ENCODE measurements at places on chromosomes 7 and 10.
A peak's percentile ranks its signal among the peaks of the same experiment; 100 is the strongest.

DNA sequence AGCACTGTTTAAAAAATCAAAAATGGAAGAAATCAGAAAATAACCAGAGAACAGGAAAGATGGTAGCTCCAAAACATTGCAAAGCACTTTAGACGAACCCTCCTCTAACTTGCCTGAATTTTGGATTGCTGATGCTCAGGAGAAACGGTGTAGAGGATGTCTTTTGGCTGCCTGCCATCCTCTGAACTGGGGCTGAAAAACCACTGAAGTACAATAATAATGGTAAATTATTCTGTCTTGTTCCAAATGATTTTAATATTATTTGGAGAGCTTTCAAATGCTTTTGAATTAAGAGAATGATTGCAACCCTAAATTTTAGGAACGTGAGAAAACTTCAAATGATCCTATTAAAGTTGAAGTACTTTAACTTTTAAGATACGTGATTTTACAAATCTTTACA is 167.3 kb upstream of the SLC13A1 start:
- DNase-seq, result no peak

- DNase-seq, result no peak
These were observed 47.7 kb upstream of the MGAM2 start for GRCh38 chr7:142063551-142064442.

DNA sequence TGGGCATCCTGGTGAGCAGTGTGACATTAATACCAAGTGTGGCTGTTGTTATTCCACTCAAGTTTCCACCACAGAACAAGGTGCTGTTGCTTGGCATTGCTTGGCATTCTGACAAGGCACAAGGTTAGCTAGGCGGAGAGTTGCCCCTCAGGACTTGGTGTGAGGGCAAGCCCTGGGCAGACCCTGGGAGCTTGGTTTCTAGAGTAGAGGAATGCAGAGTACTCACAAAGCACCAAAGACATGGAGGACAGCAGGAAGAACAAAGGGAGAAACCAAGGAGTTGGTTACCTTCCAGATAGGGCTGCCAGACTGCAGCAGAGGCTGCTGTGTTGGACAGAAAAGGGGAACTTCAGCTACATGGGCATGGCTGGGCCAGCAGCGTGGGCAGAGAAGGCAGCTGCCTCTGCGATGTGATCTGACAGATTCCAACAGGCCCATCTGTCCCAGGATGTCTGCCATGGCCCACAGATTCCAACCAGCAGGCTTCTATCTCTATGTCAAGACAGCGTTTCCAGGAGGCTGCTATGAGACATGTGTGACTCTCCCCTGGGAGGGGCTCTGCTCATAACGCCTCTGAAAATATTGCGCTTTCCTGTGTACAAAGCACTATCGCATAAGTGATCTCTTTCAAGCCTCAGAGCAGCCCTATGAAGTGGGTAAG is 1.8 kb downstream of the GOLGA7B start:
- DNase-seq, result no peak

GRCh38 chr10:31073996-31074721 is 42.5 kb upstream of the ZNF438 start:
- DNase-seq, result no peak

- DNase-seq, result no peak
These were observed 12.0 kb downstream of the STARD3NL start for GRCh38 chr7:38190011-38190410.

- no peak for DNase-seq
These were observed 236.7 kb upstream of the KLF14 start for GRCh38 chr7:130970696-130971095.

DNA sequence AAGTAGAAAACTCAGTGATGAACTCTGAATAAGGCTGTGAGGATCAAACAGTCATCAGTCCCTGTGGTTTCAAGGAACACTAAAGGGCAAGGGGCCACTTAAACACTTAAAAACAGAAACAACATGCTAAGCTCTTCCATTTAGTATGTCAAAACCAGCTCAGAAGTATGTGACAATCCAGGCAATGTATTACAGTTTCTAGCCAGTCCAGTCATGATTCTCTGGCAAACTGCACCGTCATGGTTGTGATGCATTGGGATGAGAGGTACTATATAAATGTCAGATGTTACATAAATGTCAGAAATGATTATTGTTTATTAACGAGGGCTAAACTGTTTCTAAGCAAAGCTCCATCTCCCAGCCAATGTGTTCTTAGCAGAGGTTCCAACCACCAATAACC is 4.7 kb upstream of the CREB5 start:
- DNase-seq, result no peak

DNA sequence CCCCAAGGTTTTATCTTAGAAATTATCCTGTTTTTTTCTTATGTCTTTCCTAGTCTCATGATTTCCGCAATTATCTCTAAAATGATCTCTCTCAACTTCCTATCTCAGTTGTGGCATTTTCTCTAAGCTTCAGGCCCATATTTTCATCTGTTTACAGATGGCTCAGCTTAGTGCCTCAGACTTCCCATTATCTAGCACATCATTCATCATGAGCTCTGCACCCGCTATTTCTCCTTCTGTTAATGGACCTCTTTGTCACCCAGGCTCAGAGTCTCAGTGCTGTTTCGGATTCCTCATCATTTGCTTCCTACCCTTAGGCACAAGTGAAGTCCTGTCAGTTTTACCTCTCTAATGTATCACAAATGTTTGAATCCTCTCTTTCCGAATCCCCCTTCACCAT is 84.1 kb downstream of the BMPR1A start:
- no peak for DNase-seq

DNA sequence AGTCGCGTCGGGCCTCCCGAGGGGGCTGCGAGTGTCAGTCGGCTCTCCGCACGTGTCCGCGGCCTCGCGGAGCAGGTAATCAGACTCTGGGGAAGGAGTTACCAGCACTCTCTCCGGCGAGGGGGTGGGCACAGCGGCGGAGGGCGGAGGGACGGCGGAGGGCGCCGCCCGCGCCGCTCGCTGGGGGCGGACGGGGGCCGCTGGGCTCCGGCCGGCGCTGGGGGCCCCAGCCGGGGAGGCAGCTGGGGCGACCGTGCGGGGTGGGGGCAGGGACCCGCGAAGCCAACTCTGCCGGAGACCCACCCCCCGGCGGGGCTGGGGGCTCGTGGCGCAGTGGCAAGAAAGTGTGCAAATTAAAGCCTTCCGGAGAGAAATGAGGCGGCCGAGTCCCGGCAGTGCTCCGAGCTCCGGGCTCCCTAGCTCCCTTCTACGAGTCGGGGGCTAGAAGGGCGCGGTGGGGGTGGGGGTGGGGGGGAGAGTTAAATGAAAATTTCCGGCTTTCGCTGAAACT is at the start of gene CDK6:
Gene CDK6, minus strand, starts transcription at position 85 of the 511 bp plus-strand sequence. CDS start 3,250 bp downstream, outside the sequence.
- DNase-seq, result peak; percentile 59

DNA sequence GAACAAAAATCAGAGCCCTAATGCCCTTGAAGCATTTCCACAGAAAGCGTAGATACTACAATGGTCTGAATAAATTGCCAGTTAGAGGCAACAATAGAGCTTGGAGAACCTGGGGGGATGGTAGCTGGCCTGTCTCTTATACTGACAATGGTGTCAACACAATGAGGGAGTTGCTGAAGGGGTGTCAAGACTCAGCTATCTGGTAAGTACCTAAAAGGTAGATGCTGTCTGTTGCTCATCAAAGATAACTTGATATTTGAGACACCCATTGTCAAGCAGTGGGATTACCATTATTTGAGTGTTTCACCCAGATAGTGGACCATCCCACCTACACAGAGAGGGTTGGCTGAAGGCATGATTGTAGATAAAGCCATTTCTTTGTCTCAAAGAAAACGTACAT is 72.8 kb downstream of the PDE1C start:
- no peak for DNase-seq

DNA sequence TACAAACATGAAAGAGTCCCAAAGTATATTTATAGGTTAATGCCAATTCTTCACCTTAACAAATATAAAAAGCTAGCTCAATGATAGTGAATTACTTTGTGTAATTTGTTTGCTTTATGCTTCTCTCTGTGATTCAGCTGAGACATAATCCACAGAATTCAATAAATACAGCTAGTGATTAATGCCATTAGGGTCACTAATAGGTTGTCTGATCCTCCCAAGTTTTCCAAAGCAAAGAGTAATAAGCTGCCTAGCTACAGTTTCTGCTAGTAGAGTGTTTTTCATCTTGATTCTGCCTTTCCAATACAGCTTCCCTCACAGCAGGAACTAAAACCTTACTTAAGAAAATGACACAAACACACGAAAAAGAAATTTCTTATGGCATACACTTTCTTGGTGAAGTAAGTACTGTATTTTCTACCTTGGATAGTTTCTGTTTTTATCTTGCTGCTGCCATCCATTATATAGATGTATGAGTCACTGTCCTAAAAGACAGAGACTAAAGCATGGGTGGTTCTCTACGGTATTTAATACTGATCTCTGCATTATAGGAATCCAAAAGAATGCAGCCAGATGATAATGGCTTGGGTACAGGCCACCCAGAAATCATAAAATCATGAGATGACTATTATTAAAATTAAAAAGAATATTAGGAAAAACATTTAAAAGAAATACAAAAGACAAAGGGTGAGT is 170.0 kb downstream of the TPK1 start:
- no peak for DNase-seq

DNA sequence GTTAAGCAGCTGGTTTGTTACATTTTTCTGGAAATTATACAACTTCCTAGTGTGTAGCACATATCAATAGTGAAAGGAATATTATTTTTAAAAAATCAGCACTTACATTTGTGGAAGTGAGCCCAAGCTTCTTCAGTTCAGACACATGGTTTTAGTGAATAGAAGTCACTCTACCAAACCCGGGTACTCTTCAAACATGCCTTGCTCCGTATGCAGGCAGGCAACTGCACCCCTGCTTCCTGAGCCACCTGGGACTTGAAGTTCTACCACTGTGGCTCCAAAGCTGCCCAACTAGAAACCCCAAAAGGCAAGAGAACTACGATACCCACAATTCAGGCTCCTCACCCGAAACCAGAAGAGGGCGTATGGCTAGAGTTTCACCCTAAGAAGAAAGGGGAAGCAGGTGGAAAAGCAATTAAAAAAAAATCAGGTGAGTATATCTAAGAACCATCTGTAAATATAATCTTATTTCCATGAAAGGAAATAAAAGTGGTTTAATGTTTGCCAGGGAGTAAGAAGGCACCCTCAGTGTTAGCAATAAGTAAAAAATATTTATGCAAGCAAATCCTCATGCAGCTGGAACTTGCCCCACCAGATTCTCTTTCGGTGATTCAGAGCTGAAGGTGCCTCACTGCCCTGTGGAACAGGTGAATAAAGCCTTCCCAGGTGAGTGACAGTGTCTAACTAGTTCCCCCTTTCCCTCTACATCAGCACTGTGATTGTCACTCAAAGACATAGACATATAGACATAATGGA is at the start of gene MACC1:
Gene MACC1, minus strand, starts transcription at position 192 of the 756 bp plus-strand sequence. CDS start 55,522 bp downstream, outside the sequence.
- no peak for DNase-seq

DNA sequence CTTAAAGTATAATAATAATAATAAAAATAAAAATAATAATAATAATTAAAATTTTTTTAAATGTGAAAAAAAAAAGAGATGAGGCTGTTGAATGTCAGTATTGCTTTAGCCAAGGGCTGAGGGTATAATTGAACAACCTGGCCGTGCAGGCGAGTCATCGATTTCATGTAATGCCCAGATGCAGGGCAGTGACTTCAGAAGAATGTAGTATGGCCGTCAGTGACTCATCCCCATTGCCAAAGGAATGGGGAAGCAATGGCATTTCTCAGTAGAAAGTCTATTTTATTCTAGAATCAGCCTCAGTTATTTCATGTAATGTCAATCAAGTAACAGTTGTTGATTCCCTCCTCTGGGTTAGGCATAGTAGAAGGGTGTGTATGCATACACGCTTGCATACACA is 516.4 kb downstream of the GLRX3 start:
- no peak for DNase-seq

DNA sequence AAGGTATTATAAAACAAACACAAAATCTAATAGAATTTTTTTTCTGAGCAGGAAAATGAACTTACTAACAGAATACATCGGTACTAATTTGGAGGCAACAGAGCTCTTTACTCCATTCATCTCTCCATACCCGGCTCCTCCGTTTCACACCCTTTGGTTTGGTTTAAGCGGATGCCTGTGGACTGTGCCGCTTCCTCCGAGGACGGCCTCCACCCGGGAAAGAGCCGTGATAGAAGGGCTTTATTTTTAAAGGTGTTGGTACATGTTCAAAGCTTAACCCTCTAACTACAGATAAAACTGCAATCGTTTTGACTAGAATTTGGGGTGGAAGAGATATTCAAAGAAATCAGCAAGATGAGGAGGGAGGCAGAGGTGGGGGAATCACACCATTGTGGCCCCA is 1.9 kb downstream of the VIPR2 start:
- no peak for DNase-seq

GRCh38 chr10:32995066-32995622 is 37.1 kb upstream of the ITGB1 start:
- DNase-seq, result no peak

DNA sequence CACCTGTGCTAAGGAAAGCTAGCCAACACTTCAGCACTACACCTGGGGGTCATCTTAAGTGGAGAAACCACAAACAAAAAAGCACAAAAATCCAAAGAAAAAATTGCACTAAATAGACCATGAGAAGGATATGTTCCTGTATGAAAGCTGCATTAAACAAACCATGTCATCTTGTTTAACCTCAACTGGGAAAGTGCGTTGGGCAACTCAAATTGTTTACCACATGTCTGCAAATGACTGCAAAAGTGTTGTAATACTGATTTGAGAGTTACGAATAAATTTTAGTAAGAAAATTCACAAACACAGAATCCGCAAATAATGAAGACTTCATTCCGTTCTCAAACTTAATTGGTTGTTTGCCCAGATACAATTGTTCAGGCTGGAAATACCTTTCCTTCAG is 111.9 kb upstream of the EGFR start:
- DNase-seq, result no peak

GRCh38 chr10:62582804-62583208 is 208.6 kb downstream of the ZNF365 start:
- no peak for DNase-seq

DNA sequence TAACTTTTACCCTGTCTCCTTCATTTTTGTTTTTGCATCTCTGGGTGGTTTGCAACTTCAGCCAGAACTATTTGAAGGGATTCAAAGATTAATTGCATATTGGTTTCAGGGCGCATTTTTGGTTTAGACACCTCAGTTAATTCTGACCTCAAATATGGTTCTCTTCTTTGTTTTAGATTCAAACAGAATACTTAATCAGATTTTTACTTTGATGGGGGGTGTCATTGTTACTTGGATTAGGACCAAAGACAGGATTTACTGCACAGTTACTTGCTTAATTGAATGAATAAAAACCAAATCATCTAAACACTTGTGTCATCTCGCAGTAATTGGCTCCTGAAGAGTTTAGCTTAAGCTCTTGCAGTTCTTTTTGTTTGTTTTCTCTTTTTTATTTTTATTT is 100.9 kb downstream of the PHTF2 start:
- no peak for DNase-seq

GRCh38 chr10:11608159-11609013 is 3.1 kb downstream of the USP6NL start:
- DNase-seq, result no peak

- no peak for DNase-seq
These were observed 54.1 kb upstream of the CYP26C1 start for GRCh38 chr10:93006435-93007039.

DNA sequence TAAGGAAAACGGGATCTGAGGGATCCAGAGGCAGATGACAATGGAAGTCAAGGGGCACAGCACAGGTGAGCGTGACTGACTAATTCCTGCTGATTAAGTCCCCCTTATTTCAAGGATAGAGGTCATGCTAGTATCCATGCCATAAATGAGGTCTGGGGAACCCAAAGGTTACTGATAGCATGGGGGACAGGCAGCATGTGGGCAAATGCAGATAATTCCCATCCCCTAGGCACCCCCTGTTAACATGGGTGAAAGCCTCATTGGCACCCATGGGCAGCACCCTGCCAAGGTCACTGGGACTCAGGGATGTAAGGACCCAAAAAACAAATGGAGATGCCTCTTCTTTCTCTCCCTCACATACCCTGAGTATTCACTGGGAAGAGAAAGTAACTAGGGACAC is 139.7 kb downstream of the WDR11 start:
- no peak for DNase-seq

Measured in activated T-cell treated with anti-CD3 and anti-CD28 coated beads for 4 hours (primary cell).